ENCODE measurements at places on chromosomes 3 and 15.
A peak's percentile ranks its signal among the peaks of the same experiment; 100 is the strongest.

DNA sequence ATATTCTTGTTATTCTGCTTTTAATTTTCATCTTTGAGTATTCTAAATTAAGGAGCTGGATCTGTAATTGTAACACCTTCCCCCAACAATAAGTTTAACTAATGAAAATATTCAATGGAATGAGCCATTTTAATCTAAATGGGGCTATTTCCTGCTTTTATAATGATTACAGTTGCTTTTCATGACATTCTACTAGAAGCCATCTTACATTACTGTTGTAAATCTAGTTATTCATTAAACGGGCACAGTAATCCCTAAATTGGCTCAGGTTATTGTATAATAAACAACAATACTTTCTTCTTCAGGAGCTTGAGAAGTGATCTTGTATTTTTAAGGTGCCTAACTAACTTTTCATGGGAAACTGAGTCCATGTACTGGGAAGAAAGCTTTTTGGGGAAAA is 8.5 kb downstream of the FLNB start:
- DNase-seq: no peak

DNA sequence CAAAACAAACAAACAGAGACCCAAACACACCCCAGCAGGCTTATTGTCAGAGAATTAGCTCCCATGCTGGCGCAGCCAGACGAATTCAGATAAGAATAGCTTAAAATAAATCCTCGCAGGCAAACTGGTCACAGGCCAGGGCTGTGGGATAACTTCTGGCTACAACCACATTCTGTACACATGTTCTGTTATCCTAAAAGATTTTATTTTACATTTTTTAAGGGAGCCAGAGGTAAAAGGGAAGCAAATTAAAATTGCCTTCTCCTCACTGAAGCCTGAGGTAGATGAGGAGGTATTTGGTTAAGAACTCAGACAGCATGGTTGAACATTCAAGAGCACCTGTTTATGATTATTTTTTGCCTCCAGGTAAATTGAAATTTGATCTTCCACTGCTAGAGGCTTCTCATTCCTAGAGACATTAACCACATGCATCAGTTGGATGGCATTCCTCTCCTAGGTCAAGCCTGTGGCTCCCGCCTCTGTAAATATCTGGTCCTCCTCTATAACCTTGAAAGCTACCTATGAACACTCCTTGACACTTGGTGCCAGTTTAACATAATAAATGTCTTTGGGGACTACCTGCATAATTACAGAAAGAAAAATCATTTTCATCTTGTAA is 190.3 kb downstream of the SATB1 start:
- DNase-seq: no peak

- peak; percentile 90 for DNase-seq
Observed at GRCh38 chr15:70091726-70092463, 5.8 kb downstream of the TLE3 start.

DNA sequence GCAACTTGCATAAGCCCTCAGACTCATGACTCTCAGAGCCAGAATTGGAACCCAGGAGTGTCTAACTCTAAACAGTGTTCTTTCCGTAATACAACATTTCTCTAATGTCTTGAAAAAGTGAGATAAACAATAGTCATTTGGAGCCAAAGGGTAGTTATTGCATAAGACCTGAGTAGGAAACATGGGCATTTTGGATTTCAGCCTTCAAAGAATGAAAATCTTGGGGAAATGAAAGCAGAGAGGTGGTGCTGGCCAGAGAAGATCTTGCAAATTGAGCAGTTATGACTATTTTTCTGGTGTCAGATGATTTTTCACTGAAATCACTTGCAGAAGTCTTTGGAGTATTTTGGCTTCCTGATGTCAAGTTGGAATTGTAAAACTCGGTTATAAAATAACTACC is 379.4 kb downstream of the DIPK2A start:
- no peak for DNase-seq

DNA sequence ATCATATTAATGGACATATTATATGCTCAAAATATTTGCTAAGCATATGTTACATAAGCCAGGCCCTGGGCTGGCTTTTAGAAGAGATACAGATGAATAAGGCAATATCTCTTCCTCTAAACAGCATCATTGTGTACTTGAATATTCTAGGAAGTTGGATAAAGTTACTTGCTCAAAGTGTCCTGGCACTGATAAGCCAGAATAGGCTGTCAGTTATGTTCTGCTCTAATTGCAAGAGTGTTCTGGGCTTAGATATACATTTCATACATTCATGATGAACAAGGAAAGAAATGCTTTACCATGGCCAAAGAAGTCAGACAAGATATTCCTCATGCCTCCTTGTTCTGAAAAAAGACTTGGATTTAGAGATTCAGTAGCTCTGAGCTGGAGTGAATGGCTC is 40.7 kb downstream of the KBTBD12 start:
- peak; percentile 85 for DNase-seq

GRCh38 chr3:195119461-195120266 is 151.3 kb downstream of the XXYLT1 start:
- DNase-seq: no peak

DNA sequence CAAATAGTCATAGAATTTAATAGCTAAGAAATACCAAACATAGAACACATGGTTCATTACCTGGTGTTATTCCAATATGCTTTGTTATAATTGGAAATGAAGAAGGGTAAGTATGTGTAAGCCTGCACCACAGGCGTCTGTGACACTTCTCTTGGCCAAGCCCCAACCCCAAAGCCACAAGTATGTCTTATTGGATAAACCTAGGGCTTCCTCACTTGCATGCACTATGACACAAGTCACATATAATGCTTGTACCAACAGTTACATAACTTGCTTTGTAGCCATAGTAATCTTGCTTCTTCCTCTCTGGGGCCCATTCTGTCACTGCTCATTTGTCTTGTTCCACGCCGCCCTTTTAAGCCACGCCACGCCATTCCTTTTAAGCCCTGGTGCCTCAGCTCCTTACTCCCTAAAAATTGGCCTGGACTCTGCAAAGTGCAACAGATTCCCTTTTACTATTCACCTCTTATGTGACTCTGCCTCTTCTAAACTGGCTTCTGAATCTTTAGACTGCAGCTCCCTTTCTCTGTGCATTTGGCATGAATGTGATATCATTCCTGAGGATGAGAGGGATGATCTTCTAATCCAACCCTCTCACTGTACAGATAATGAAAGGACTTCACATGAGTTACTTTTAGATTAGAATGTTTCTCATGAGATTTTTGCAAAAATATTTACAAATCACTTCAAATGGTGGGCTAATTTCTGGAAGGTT is 48.1 kb upstream of the EPHA3 start:
- peak; percentile 58 for DNase-seq

GRCh38 chr15:60649845-60650548 is 171.1 kb upstream of the ICE2 start:
- peak; percentile 16 for DNase-seq

- DNase-seq: peak; percentile 72
Observed at GRCh38 chr3:72274493-72275330, 489.8 kb upstream of the PROK2 start.

DNA sequence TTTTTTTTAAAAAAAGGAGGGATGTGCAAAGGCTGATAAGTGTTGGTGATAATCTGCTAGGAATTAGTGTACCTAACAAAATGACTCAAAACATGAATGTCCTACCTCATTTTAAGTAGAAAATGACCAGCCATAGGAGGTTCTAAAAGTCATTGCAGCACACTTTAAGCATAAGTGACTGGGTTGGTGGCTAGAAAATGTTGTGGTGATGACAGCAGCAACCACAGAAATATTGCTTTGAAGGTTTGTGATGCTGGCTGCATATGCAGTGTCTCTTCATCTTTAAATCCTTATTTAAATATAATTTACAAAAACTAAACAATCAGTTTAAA is 55.2 kb downstream of the CMSS1 start:
- peak; percentile 28 for DNase-seq

GRCh38 chr3:44125246-44125645 is 116.4 kb upstream of the TOPAZ1 start:
- DNase-seq: no peak

- peak; percentile 11 for DNase-seq
Observed at GRCh38 chr3:125294411-125294810, 80.7 kb downstream of the ZNF148 start.

DNA sequence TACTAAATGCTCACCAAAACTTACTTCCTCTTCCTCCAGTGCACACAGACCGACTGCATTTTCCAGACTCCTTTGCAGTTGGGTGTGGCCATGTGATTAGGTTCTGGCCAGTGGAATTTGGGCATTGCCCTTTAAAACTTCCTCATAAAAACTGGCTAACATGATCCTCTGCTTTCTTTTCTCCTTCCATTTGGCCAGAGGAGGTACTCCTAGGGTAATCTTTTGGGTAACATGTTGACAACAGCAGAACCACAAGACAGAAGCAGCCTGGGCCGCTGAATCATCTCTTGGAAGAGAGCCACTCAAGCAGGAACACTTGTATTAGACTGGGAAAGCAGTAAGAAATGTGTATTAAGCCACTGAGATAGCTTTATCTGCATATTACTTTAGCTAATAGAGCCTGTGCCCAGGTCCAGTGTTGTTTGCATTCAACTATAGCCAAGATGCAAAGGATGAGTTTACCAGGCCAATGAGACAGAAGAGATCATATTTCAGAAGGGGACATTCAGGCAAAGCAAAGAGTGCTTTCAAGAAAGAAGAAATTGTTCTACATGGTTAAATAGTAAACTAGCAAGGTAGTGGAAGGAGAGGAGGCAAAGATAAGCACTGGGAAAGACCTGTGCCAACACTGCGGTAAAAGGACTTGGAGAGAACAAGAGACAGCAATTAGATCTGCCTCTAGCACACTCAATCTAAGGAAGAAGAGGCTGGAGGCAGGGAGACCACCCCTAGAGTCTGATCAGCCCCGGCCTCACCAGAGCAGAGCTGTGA is 79.8 kb downstream of the PLCH1 start:
- DNase-seq: peak; percentile 47

GRCh38 chr3:144394032-144394431 is 422.4 kb downstream of the DIPK2A start:
- no peak for DNase-seq

GRCh38 chr15:41367418-41367817 is 34.7 kb downstream of the NUSAP1 start:
- DNase-seq: no peak

- DNase-seq: peak; percentile 76
Observed at GRCh38 chr15:60326824-60327654, 70.7 kb downstream of the ANXA2 start.

- no peak for DNase-seq
Observed at GRCh38 chr3:31180274-31180673, 285.8 kb upstream of the GADL1 start.

GRCh38 chr3:152060701-152061100 is 187.3 kb downstream of the SUCNR1 start:
- DNase-seq: no peak

DNA sequence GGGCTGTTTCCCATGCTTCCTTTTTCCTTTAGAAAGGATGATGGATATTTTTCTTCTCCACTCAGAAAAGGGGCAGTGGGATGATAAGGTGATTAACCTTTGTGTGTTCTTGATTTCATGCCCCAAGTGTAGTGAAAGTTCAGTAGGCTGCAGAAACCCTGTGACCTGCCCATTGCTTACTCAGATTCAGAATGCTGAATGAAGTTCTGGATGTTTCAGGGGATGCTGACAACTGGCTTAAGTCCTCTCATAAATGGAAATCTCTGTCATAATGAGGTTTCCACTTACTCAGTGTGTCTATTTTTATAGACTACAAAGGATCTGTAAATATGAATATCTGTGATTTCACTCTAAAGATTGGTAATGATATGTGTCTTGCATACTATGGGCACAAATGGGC is 471.3 kb upstream of the TPRG1 start:
- DNase-seq: no peak

DNA sequence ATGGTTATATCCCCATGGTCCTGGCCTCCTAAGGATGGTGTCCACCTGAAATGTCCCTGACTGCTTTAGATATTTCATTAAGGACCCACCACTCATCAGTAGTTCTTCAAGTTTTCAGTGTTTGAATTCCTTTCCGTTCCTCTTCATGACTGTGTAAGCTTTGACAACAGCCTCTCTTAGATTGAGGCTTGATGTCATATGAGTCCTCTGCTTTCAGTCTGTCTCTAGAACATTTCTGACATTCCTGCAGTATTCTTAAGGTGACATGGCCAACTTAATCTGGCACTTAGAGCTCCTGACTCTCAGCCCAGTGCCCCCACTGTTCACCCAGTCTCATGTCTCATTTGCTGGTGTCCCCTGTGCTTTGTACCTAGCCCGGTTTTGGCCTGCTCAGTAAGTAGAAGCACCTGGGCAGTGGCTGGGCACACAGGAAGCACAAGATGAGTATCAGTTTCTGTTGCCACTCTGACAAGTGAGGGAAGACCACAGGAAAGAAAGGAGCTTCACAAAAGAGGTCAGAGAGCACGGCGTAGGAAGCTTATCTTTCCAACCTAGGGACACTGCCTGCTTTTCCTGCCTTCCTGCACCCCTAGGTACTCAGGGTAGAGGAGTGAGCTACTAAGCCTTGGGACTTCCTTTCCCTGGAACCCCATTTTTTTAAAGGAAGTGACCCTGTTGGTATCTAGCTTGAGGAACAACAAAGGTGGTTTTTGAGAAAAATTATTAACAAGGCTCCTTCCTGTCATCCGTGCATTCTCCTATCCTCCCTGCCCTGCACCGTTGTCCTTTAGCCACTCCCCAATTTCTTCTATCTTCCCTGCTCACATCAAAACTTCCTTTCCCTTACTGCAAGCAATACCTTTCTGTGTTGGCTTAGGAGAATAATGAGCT is 103.1 kb downstream of the KLHL25 start:
- peak; percentile 35 for DNase-seq

GRCh38 chr3:114841515-114841914 is 305.6 kb downstream of the ZBTB20 start:
- DNase-seq: no peak

GRCh38 chr3:139672884-139673283 is 4.9 kb downstream of the NMNAT3 start:
- peak; percentile 18 for DNase-seq

DNA sequence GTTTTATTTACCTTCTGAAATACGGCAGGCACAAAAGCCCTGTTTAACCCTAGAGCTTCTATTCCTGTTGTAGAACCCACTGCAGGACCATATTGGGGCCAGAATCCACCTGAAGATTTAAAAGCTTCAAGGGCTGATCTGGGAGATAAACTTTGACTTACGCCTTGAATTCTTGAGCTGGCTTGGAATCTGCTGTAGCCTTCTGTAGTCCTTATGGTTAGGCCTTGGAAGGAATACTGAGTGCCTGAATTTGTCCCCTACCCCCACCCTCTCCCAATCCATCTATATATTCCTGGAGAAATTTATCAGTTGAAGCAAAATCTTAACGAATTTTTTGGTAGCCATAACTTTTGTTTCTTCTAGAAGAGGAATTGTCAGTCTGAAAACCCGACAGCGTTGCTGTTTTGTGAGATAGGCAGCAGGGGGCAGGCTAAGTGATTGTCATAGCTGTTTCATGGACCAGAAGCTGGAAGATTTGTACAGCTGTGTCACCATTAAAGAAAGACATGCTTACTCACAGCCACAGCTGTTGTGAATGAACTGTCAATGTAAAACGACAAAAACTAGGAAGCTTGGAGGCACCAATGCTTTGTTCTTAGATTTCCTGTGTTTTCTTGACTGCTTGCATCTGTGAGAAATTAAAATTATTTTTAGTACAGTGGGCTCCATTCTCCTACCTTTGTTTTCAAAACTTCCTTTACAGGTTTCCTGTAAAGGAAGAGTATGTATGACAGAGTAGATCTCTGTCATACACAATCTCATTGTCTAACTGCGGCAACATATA is 12.8 kb downstream of the LXN start:
- DNase-seq: peak; percentile 92
